ENCODE measurements at places on chromosomes 13 and 19.

GRCh38 chr13:19153782-19154450, 27.7 kb downstream of the TUBA3C start:
- H3K27ac ChIP-seq = no peak overlapping the region
- H3K27me3 ChIP-seq = no peaks in the 10 kb centered on the region

- H3K4me3 ChIP-seq = no peak overlapping the region
- peaks cover 34% of the 10 kb centered on the region for H3K27me3 ChIP-seq
- no peaks in the 10 kb centered on the region for H3K36me3 ChIP-seq
- H3K4me1 ChIP-seq = peaks cover 6% of the 10 kb centered on the region
These were observed 109.3 kb downstream of the ZIC5 start for GRCh38 chr13:99862244-99862643.

GRCh38 chr13:24664726-24665409, 15.3 kb upstream of the ATP12A start:
- no peak overlapping the region for H3K4me3 ChIP-seq
- no peaks in the 10 kb centered on the region for H3K36me3 ChIP-seq
- peaks cover 4% of the 10 kb centered on the region for H3K4me1 ChIP-seq
- no peak for DNase-seq

DNA sequence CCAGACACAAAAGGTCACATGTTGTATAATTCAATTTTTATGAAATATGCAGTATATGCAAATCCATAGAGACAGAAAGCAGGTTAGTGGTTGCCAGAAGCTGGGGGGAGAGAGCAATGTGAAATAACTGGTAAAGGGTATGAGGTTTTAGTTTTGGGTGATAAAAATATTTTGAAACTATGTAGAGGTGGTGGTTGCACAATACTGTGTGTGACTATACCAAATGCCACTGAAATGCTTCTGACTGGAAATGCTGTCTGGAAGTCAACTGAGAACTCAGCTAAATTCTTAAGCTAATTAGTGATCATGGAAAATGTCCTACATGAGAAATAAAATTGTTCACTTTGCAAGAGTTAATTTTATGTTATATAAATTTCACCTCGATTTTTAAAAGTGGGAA, 65.3 kb upstream of the RXFP2 start:
- H3K27ac ChIP-seq = no peak overlapping the region
- no peak for DNase-seq
- H3K4me1 ChIP-seq = no peaks in the 10 kb centered on the region
- H3K27me3 ChIP-seq = no peaks in the 10 kb centered on the region
- H3K4me3 ChIP-seq = no peak overlapping the region

- no peaks in the 10 kb centered on the region for H3K36me3 ChIP-seq
- DNase-seq = no peak
- H3K27me3 ChIP-seq = no peaks in the 10 kb centered on the region
- H3K4me3 ChIP-seq = no peak overlapping the region
These were observed 204.2 kb upstream of the ARGLU1 start for GRCh38 chr13:106772006-106772601.

Measured in T-helper 2 cell treated with Interferon-gamma antibody and Interleukin-4, amounts not matched to agents 5 μg/mL and 100 μg/mL, for 36 hours (primary cell).